Activated CD4-positive, alpha-beta T cell treated with anti-CD3 and anti-CD28 coated beads for 48 hours (primary cell): ENCODE measurements at places on chromosomes 2 and 18.

GRCh38 chr2:176979981-176980710 is 232.4 kb upstream of the HNRNPA3 start:
- no peak for DNase-seq

DNA sequence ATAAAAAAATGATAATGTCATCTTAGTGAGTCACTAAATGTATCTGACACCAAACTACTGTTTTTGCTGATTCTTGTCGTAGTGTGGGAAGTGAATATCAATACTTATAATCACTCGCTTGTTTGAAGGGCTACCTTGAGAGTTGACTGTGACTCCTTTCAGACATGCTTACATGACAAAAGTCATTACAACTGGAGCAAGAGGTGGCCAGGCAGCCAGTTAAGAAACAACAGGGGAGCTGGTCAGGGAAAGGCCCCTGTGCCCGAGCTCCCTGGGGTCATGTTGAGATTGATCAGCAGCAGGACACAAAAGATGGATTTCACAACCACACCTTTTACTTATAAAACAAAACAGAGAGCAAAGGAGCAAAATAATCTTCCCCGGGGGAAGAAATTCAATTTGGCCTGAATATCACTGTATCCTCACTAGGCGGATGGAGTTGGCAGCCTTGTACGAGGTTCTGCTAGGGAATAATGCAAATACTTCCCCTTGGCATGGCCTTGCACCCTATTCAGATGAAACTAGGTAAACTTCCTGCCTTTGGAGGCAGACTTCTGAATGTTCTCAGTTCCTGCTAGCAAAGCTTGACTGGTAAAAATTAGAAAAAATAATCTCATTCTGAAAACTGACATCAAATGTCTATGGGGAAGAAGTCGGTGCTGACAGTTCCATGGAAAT is 101.2 kb downstream of the DYNC1I2 start:
- no peak for DNase-seq

DNA sequence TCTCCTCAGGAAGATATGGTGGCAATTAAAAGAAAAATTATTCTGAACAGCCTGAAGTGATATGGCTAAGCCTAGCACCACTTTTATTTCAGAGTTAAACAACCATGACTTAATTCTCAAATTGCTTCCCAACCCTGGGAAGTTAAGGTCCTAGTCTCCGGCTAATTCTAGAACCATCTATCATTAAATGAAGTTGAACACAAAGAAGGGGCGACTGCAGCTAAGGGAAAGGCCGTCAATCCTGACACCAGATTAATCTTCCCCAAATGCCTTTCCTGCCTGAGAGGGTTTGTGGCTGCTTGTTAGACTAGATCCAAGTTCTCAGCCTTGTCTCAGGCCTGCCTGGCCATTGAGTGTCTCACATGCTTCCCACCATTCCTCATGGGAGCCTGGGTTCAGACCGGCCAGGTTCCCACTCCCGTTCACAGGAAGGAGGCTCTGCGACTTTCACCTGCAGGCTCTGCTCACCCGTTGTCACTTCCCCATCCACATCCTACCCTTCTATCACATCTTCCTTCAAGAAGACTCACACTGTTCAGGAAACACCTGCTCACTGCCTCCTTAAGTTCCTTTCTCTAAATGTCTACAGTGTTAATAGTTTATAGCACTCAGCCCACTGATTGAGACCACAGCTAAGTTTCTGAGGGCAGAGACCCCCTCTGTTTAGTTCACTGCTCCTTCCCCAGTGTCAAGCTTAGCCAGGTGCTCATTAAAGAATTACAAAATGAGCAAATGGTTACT is 282.9 kb upstream of the REV1 start:
- no peak for DNase-seq

DNA sequence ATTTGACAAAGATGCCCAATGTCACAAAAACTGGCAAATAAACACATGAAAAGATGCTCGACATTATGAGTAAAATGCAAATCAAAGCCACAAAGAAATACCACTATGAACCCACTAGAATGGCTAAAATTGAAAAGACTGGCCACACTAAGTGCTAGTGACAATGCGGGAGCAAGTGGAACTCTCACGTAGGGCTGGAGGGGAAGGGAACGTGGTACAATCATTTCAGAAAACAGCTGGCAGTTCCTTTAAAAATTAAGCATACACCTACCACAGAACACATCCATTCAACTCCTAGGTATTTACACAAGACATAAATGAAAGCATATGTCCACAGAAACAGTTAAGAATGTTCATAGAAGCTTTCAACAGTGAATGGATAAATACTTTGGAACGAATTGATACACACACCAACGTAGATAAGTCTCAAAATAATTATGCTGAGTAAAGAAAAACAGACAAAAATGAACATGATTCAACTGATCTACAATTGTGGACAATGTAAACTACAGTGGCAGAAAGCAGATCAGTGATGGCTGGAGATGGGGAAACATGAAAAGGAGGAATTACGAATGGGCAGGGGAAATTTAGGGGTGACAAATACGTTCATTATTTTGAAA is 71.7 kb downstream of the MYOM1 start:
- DNase-seq = no peak

DNA sequence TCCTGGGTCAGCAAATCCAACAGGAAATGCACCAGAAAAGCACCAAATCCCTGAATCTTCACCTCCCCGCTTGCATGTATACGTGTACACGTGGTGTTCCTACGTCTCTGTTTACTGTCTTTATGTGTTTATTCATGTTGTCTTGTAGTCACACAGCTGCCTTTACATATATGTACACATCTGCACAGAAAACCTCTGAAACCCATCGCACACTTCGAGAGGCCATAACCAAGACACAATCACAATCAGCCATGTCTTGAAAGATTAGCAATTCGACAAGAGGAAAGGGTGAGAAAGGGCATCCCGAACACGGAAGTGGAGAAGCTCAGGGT is 98.1 kb downstream of the PLB1 start:
- DNase-seq = no peak

DNA sequence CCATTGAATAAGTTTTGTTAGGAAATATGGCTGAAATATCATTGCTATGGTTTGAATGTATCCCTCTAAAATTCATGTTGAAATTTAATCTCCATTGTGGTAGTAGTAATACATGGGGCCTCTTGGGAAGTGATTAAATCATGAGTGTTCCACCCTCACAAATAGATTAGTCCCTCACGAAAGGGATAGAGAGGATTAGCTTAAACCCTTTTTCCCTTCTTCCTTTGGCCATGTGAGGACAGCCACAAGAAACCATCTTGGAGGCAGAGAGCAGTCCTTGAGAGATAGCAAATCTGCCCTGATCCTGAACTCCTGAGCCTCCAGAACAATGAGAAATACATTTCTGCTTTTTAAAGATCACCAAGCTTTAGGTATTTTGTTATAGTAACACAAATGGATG is 274.2 kb downstream of the CDH19 start:
- no peak for DNase-seq

- DNase-seq = no peak
Observed at GRCh38 chr2:5824126-5824525, 131.9 kb downstream of the SOX11 start.

DNA sequence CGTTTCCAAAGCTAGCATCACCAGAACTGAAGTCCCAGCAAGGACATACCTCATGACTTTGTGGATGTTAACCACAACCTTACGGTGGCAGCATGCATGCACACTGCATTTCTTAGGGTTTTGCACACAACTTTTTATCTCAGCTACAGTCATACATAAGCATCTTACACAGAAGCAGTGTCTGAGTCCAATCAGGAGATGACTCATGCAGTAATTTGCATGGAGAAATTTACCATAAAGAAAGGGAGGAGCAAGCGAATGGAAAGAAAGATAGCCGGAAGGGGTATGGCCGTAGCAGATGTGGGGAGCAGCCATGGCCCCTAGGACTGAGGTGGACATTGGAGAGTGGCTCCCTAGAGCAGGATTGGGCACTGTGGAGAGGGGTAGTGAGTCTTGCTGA is 522.5 kb downstream of the GALR1 start:
- no peak for DNase-seq

DNA sequence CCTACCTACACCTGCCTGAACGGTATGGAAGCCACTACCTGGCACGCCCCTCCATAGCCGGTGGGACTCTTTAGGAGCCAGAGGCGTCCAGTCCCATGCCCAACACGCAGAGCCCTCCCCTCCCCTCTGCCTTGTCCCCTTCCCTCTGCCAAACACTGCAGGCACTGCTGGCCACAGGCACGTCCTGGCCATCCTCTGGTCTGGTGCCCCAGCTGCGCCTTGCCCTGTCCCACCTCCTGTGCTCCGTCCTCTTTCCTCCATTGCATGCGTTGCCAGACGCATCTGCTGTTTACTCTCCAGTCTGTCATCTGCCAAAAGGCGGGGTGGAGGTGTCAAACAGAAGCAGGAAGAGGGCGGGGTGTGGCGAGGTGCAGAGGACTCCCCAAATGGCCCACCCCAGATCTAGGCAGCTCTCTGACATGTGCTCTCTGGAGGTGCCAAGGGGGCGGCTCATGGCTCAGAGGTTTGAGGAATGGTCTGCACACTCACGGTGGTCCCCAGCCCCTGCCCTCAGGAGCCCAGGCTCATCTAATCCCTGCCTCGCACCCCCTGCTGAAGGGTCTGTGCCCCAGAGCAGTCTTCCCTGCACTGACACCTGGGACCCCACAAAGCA is 45.1 kb downstream of the HS6ST1 start:
- no peak for DNase-seq

DNA sequence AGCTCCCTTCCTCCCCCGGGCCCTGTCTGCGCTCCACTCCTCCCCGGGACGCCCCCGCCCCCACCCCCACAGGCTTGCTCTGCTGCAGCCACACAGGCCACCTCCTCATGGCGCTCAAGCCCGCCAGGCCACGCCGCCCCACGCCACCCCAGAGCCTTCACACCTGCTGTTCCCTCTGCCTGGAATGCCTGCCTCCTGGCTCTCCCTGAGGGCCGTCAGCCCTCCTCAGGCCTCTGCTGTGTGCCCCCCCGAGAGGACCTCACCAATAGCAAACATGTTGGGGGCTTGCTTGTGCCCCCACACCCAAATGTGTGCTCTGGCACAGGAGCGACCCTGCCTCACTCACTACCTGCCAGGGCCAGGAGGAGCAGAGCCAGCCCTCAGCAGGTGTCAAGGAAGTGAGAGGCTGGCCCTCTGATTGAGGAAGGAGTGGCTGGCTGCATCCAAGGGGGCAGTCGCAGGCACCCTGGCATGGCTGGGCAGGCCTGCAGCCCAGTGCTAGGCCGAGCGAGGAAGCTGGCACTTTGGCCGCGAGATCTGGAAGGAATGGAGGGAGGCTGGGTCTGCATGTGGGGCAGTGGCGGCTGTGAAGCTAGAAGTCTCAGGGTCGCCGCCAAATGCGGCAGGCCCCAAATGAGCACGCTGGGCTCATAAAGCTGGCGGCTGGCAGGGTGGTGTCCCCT is 86.5 kb downstream of the INHBB start:
- DNase-seq = no peak

DNA sequence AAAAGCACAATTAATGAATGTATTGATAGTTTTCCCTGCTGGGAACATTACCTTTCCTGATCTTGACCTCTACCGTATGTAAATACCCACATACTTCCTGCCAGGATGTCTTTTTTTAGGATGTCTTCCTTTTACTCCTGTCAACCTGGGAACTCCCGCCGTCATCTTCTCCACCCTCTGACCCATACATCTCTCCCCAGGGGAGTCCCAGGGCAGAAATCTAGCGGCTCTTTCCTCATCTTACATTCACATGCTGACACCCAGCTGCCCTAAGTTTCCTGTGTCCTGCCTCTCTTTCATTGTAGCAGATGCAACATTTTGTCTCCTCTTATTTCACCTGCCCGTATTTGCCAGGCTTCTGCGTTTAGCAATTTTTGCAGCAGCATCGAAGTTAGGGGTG is 107.8 kb downstream of the CRIM1 start:
- no peak for DNase-seq

GRCh38 chr2:20625491-20626391 is 25.2 kb downstream of the HS1BP3 start:
- DNase-seq = no peak

DNA sequence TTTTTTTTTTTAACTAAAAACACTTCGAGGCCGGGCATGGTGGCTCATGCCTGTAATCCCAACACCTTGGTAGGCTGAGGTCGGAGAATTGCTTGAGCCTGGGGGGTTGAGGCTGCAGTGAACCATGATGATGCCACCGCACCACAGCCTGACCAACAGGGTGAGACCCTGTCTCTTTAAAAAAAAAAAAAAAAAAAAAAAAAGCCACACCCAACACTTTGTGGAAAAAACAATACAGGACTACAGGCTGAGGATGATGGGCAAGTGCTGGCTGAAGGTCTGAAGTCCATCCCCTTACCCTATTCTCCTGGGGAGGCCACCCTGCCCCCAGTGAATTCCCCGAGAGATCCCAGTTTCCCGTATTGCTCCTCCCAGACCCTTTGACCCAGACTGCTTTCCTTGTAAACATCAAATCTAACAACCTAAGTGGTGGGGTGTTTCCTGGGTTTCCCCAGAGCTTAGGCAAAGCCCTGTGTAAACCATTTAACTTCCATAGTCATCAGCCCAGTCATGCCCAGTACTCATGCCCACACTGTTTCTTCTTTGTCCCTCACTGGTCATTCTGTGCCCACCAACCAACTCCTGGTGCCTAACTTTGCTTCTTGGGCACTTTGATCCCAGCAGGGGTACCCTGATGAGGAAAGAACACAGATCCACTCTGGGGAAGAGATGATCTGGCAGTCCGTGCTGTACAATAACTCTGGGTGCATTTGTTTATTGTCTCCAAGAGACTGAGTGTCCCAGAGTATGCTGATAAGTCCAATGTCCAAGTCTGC is 5.8 kb upstream of the TMEM37 start:
- DNase-seq = no peak

GRCh38 chr2:160581448-160581847 is 87.8 kb upstream of the RBMS1 start:
- no peak for DNase-seq

DNA sequence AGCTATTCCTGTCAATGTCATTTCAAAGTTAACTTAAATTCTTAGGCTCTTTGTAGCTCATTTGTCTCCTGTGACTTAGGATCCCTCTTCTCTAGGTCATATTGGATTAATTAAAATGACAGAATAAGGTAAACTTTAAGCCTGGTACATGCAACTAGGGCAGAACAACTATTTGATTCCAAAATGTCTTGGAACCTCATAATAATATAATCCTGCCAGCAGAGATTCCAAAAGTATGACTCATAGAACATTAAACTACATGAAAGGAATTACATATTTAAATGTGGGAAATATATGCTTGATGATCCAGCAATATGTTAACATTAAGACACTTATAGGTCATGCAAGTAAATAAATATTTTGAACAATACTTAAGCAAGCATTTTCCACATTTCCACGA is 63.3 kb downstream of the COL3A1 start:
- DNase-seq = no peak

DNA sequence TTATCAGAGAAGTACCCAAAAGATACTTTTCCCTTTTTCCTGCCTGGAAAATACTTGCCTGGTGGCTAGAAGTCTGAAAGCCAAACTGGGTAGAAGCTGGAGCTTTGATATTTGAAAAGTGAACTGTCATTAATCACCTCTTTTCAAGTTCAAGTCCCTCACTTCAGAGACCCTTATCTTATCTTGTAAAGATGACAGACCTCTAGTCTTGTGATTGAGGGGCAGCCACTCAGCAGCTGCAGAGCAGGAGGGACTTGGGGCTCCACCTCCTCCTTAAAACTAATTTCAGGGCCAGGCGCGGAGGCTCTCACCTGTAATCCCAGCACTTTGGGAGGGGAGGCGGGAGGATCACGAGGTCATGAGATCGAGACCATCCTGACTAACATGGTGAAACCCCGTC is 64.2 kb upstream of the CDCA7 start:
- DNase-seq = no peak
